AG09309 (cell line): ENCODE measurements at places on chromosomes 5 and 9.

GRCh38 chr5:52707616-52708015 lies 80.1 kb upstream of the ITGA1 start:
- no peak for DNase-seq

GRCh38 chr5:6750951-6751685 lies 37.9 kb downstream of the TENT4A start:
- no peak for DNase-seq

- no peak for DNase-seq
Observed at GRCh38 chr5:150114773-150115408, 28.5 kb upstream of the CSF1R start.

DNA sequence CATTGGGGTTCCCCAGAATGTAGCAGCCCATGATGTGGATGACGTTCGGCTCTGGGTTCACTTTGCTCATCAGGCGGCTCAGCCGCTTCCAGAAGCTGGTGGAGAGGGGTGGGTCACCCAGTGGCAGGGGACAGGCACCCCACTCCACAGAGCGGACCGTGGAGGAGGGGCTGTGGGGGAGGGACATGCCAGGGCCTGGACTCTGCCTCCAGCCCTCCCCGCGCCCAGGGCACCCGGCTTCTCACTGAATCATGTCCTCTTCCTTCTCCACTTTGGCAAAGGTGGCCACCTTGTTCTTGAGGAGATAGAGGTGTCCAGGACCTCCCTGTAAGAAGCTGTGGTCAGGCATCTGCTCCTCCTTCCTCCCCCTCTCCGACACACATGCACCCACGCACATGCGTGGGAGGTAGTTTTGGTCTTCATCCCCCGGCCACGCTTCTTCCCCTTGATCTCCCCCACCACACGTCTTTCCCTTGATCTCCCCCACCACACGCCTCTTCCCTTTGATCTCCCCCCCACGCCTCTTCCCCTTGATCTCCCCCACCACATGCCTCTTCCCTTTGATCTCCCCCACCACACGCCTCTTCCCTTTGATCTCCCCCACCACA lies 8.9 kb upstream of the ENTPD8 start:
- no peak for DNase-seq

DNA sequence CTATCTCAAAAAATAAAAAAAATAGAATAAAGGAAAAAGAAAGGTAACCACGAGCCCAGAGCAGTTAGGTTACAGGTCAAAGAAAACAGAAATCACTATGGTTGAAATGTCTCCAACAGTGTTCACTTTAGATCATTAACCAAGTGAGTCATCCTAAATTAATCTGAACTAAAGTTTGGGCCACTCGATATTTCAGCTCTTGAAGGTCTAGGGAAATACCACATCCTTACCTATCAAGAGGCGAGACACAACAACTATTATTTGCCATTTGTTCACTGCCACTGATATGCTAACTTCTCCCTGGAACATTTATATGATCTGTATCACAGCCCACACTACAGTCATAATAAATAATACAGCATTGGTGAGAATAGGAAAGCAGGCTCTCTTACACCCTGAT lies 111.3 kb upstream of the NR5A1 start:
- DNase-seq: no peak

- DNase-seq: no peak
Observed at GRCh38 chr5:35780236-35780635, 76.5 kb upstream of the IL7R start.

GRCh38 chr9:4106081-4106759 lies 193.6 kb downstream of the GLIS3 start:
- DNase-seq: no peak
